ENCODE measurements at places on chromosomes 6 and 20.

GRCh38 chr6:126886106-126886505 is 232.4 kb upstream of the RSPO3 start:
- no peak for DNase-seq

- DNase-seq = no peak
These were observed 529.0 kb downstream of the TBC1D32 start for GRCh38 chr6:120805276-120805675.

GRCh38 chr6:18187701-18188100 is 32.5 kb downstream of the KDM1B start:
- no peak for DNase-seq

DNA sequence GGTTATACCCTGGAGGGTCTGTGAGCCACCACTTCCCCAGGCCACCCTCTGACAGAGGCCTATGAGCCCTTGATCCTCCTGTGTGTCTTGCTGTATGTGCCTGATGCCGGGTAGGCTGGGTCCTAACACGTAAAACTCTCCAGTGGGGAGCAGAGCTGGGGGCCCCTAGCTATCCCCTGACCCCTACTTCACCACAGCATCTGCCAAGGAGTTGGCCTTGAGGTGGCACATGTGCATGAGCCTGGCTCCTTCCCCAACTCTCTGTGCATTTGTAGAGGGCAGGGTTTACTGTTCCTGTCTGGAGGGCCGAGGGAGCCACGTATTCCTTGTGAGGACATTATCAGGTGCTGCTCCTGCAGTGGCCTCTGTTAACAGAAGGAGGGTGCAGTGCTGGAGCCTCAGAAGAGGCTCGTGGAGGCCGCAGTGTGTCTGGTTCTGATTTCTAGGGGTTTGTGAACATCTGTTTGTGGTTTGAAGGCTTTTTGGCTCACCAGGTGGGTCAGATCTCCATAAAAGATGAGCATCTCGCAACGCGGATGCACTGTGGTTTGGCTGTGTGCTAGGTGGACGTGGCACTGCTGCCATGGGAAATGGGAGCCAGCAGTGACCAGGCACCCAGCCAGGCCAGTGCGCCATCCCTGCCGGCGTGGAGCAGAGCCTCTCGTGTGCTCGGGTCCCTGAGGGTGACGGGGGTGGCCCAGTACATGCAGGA is 152.1 kb downstream of the DTNBP1 start:
- DNase-seq = no peak

DNA sequence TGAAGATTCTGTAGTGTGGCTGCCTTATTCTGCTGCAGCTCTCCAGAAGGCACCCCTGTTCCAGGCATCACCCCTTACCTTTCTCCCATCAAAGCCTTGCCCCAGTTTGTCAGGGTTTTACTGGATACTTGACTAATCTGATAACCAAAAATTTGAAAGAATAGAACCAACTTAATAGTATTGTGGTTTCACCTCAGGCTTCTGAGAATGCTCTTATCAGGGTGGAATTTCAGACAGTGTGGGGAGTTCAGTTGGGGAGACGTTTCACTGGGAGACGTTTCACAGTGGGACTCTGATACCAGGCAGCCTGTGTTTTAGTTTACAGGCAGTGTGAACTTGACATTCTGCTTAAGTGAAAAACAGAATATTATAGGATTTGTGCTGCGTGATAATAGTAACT is 50.5 kb downstream of the SCAND1 start:
- no peak for DNase-seq

GRCh38 chr6:24680582-24680981 is 13.7 kb downstream of the ACOT13 start:
- DNase-seq = no peak

GRCh38 chr6:107585815-107586435 is 96.0 kb downstream of the SOBP start:
- DNase-seq = no peak

- DNase-seq = no peak
These were observed 37.1 kb downstream of the IGF2R start for GRCh38 chr6:160005861-160006540.

GRCh38 chr6:73929405-73929804 is 233.4 kb downstream of the CD109 start:
- peak; percentile 73 for DNase-seq

- DNase-seq = no peak
These were observed 260.2 kb downstream of the KIF16B start for GRCh38 chr20:16312998-16313397.

DNA sequence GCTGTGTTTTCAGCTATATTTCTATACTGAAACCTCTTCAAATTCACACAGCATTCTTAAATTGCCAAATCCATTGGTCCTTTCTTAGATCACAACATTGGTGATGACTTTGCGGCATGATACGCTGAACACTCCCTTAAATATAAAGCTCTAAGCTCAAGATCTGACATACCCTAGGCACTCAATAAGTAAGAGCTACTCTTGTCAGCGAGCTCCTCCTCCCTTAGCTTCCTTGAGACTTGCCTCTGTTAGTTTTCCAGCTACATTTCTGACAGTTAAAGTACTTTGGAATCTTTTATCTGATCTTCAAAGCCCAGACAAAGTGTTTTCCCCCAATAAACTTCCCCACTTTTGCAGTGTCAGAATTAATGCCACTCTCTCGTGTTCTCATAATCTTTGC is 117.0 kb downstream of the HIVEP2 start:
- no peak for DNase-seq

DNA sequence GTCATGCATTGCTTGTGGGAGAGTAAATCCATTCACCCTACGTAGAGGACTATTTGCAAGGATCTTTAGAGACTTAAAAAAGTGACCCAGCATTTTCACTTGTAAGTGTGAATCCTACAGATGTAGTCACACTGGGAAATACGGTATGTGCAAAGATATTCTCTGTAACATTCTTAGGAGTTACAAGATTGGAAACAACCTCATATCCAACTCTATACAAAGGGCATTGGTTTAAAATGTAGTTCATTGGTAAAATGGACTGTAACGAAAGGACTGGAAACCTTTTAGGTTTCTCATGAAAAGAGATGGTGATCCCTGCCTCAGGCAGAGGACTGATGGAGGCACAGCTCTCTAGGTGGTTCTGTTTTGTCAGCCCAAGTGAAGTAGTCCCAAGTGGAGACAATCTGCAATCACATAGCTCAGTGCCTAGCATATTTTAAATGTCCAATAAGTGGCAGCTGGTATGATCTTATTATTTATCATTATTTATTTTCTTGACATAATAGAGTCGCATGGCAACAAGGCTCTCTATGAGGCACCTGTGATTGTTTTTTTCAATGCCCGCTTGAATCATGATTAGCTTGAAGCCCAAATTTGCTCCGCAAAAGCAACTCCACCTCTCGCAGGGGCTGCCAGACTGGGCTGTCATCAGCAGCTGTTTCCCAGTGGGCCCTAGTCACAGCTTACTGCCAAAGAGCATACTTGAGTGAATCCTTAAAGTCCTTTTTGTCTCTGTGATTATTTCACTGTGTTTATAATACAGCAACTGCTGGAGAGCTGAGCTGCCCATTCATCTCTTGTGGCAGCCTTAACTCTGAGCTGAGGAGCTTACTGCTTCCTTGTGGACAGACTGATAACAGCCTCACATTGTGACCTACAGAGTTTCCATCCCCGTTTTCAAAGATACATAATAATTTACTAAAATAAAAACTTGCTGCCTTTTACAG is 19.8 kb upstream of the ENPP1 start:
- no peak for DNase-seq

- no peak for DNase-seq
These were observed 21.1 kb downstream of the HDGFL1 start for GRCh38 chr6:22590423-22590822.

- DNase-seq = no peak
These were observed 467.1 kb upstream of the HSF2 start for GRCh38 chr6:121932076-121932991.

DNA sequence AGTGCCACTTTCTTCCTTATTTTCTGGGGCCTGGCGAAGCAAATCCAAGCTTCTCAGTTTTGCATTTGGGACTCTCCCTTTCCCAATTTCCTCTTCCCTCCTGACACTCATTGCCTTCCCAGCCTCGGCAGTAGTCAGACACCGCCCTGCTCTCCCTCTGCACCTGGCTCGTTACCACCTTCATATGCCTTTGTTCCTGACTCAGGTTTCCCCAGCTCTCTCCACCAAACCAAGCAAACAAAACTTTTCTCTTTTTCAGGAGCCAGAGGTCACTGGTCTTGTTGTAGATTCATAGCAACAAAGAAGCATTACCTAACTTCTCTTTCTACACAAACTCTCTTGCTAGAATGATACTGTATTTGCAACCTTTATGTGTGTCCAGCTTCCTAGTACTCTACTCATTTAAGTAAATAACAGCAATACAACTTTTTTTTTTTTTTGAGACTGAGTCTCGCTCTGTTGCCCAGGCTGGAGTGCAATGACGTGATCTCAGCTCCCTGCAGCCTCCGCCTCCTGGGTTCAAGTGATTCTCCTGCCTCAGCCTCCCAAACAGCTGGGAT is 9.0 kb upstream of the ZC3H12D start:
- DNase-seq = no peak

- no peak for DNase-seq
These were observed 34.2 kb downstream of the PTPRA start for GRCh38 chr20:2907519-2907918.

DNA sequence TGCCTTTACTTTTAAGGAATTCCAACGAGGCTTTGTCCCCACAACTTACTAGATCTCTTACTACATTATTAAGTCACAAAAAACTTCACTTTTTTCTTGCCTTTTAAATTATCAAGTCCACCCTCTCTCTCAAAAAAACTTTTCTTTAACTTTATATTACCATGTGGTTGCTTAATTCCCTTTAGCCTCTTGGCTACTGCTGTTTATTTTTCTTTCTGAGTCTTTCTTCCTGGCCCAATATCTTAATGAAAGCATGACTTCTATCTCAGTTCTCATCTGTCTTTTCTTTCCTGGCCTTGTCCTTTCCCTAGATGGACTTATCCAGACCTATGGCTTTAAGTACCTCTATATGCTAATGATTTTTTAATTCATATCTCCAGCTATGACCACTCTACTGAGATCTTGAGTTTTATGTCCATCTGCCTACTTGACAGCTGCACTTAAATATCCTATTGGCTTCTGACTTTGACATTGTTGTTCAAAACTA is 710.5 kb downstream of the RFPL4B start:
- no peak for DNase-seq

- no peak for DNase-seq
These were observed at the start of gene SLC17A4 for GRCh38 chr6:25754535-25754934. SLC17A4 (plus strand) TSS chr6:25754742; CDS start chr6:25761963, 7,221 bp downstream.

DNA sequence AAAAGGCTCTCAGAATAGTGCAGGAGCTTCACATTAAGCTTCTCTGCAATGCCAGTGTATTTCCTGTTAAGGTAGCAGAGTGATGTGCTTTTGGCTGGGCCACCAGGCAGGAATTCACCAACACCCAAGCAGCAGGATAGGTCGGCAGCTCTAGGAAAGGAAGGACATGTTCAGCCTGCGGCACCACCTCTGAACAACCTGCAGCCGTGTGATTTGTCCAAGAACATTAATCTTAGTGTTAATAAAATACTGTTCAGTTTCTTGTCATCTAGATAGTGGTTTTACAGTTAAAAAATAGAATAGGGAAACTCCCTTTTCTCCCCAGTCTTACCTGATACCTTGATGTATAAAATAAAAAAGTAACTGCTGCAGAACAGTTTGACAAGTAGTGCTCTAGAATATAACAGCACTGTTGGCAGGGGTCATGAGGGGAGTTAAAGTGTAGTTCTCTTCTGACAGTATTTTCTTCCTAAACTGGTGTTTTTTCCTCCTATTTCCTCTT is 18.8 kb downstream of the ZNF292 start:
- DNase-seq = no peak

- no peak for DNase-seq
These were observed 116.5 kb downstream of the DST start for GRCh38 chr6:56525974-56526789.

DNA sequence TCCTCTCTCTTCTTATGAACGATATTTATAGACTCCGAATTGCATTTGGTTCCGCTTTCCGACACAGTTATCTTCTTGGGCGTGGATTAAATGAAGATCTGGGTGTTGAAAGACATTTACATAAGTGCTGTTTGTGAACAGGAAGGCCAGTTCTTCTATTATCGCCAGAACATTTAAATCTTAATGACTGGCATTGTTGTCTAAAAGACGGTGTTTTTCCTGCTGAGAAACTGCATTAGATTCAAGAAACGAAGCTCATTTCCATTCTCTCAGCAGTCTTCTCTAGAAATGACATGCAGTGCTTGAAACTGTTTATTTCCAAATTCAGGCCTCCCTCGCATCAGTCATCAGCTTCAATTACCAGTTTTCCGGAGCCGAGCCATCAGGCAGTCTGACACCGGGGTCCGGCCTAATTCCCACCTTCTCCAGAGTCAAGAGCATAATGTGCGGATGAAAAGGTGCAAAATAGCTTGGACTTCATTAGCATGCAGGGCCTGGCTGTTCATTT is 16.0 kb downstream of the LINC00237 start:
- DNase-seq = no peak

DNA sequence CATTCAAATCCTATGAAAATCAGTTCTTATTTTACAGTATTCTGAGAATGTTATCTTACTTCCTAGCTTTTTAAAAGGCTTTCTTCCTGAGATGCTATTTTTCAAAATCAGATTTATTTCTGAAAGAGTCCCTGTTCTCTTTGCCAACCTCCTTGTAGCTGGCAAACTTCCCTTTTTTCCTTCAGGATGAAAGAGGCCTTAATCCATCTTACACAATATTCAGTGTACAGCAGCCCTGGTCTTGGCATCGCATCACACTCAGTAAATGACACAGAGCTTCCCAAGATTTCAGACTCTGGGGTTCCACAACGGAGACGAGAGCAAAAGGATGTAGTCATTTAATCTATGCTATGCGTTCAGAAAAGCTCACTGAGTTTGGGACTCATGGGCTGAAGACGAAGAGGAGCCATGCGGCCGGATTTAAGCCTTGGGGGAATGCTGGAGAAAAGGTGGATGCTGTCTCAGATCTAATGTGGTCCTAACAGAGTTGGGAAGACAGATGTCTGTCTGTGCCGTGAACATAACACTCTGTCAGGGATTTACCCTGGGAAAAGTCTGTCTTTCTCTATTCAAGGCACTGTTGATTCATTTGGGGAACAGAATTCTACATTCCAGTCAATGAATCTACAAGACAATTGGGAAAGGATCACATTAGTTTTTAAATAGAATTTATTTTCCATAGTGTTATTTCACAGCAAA is 616.4 kb upstream of the AGPAT4 start:
- no peak for DNase-seq

DNA sequence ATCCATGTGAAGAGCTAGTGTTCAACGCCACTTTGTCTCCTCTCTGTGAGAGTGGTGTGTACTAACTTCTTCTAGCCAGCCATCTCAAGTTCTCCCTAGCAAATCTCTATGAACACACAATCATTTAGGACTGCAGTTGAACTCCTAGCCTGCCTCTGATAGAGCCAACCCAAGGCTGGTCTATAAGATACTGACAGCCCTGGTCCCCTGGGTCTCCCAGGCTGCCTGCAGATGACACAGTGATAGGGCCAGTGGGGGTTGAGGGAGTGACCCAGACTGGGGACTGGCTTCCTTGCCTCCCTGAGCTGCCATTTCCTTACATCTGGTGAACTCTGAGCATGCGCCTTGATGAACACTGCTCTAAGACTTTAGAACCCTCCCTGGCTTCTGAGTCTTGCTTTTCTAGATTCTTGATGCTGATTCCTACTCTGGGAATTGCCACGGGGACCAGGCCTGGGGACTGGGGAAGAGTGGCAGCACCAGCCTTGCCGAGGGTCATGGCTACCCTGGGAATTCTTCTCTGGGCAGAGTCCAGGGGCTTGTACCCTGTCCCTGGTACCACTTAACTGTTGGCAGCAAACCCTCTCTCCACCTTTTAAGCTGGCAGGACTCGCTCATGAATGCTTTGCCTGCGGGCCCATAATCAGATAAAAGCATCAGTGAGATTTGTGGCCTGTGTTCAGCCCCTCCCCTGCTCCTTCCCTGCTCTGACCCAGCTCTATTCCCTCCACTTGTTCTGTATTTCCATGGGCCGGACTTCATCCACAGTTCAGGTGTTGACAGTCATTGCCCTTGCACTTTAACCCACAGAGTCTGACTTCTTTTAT is 130.8 kb upstream of the CHD6 start:
- DNase-seq = no peak

Data from epithelial cell of prostate (primary cell).